WERI-Rb-1 (cell line): ENCODE measurements at places on chromosomes 5 and 9.

DNA sequence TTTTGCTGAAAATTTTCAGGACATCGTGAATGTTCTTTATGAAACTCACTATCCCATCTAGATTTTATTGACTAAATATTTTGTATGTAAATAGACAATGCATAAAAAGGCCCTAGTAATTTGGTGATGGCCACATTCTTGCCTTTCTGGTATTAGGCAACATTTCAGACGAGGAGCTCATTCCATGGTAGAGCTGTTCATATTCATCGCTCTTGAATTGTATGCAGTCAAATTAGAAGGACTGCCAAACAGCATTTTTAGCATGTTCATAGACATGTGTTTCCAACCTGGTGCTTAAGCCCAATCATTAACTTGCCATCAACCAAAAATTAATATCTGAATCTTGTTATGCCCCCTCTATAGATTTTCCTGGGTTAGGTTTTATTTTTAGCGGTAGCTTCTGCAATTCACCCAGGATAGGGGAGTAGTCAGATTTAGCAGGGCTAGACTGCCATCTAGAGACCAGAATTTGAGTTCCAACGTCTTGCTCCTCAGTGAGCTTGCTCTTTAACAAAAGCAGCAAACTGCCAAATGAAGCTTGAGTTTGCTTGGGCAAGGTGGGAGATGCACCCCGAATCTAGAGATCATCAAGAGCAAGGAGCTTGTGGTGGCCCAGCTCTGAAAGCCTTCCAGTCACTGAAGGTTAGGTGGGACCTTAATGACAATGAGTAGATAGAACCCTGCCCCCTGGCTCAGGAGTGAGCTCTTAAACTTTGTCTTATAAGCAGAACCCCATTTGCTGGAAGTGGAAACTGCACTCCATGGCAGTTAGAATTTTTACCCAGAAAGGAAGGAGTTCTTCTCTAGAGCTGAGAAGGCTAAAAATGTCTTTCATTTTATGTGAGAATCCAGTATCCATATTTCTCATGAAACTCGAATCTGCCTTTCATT, 456.2 kb downstream of the RASEF start:
- peak; percentile 58 for DNase-seq

DNA sequence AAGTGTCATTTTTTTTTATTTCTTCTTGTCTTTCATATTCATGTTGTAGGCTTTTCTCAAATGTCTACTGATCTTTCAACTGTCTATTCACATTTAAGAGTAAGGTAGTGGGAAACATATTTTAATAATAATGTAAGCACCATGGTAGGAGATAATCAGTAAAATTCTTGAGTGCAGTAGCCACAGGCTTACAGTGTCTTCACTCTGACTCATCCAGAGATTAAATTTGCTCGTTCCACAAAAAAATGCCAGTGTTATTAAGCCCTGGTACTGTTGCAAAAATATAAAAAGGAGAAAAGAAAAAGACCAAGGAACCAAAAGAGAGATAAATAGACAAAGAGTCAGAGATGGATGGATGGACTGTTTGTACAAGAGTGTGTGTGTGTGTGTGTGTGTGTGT, 43.0 kb downstream of the PARP8 start:
- no peak for DNase-seq

DNA sequence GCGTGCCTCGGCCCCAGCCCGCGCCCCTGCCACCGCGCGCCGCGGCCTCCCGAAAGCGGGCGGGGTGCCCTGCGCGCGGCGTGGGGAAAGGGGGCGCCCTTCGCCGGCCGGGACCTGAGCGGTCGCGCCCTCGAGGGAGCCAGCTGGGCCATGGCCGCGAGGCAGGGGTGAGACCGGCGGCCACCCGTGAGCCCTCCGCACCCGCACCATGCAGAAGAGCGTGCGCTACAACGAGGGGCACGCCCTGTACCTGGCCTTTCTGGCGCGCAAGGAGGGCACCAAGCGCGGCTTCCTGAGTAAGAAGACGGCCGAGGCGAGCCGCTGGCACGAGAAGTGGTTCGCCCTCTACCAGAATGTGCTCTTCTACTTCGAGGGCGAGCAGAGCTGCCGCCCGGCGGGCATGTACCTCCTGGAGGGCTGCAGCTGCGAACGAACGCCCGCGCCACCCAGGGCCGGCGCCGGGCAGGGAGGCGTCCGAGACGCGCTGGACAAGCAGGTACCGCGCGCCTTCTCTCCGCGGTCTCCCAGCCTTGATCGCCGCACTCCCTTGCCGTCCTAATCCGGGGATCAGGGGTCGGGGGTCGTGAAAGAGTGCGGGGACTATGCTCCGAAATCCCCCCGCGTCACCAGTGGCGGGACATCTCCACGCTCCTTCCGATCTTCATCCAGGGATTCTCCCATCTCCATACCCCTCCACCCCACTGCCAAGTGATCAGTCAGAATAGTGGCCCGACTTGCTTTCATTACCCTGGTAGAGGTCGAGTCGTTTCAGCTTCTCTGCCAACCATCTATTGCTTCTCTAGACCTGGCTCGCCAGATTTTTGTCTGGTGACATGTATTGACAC, 590 bp downstream of the RASGRF2 start:
- peak; percentile 51 for DNase-seq

GRCh38 chr5:39691993-39692392, 267.2 kb upstream of the DAB2 start:
- no peak for DNase-seq

- DNase-seq, result no peak
Measured at GRCh38 chr5:108093186-108093585, 288.7 kb downstream of the FBXL17 start.

GRCh38 chr5:172611913-172612312, 29.1 kb upstream of the NEURL1B start:
- DNase-seq, result no peak

- DNase-seq, result no peak
Measured at GRCh38 chr9:127923771-127924170, 6.8 kb downstream of the PIP5KL1 start.

DNA sequence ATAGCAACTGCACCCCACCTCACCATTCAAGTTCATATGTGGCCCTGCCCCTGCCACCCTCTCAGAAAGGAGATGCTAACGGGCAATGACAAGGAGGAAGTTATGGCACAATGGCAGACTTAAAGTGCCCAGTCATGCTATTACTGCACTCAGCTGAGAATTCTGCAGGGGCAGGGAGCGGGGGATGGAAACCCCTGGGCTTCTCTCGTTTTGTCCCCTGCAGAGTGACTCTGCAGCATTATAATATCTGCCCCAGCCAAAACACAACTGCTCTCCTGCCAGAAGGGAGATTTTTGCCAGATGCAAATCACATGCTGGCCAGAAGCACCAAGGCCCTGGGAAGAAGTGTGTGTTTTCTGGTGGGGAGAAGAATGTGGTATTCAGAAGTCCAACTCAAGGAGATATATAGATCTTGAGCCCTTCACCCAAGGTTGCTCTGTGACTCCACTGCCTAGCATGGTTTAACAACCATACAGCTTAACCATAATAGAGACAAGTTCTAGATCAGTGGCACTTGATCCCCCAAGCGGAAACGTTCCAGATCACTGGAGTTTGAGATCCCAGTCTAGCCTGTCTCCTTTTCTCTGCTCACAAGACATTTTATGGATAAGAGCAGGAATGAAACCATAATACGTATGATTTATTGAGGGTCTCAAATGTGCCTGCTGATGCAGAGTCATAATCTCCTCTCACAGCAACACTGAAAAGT, 207.0 kb upstream of the MAP3K1 start:
- DNase-seq, result no peak

GRCh38 chr9:100030548-100030947, 68.3 kb downstream of the ERP44 start:
- peak; percentile 41 for DNase-seq

DNA sequence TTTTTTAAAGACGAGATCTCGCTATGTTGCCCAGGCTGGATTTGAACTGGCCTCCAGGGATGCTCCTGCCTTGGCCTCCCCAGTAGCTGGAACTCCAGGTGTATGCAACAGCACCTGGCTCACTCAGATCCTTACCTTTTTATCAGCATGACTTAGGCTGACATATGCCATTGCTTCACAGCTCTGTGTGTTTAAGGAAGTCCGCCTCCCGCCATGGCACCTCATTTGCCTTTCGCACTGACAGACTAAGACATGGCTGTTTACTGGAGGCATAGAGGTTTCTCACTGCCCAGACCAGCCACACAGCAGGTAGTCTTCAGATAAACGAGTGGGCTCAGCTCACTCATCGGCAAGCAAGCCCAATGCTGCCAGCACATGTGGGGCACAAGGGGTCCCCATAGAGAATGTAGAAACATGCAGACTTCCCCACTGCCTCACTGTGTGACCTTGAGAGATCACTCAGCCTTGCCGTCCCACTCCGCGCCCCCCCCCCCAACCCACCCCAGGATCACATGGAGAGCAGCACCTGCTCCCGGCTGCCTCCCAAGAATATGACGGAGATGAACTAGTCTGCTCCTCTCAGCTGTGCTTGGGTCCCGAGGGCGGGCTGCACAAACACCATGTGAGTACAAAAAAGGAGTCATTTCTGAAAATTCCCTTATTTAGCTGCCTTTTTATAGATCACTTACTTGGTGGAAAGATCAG, 62.8 kb downstream of the DCP2 start:
- DNase-seq, result no peak

GRCh38 chr9:122213589-122214413, 15.0 kb downstream of the LHX6 start:
- DNase-seq, result peak; percentile 89

- DNase-seq, result no peak
Measured at GRCh38 chr9:85569988-85570387, 171.8 kb downstream of the AGTPBP1 start.
